SK-MEL-5 (cell line): ENCODE measurements at places on chromosomes 4 and X.

GRCh38 chr4:51906167-51906958 is 63.4 kb downstream of the DCUN1D4 start:
- no peak for DNase-seq

DNA sequence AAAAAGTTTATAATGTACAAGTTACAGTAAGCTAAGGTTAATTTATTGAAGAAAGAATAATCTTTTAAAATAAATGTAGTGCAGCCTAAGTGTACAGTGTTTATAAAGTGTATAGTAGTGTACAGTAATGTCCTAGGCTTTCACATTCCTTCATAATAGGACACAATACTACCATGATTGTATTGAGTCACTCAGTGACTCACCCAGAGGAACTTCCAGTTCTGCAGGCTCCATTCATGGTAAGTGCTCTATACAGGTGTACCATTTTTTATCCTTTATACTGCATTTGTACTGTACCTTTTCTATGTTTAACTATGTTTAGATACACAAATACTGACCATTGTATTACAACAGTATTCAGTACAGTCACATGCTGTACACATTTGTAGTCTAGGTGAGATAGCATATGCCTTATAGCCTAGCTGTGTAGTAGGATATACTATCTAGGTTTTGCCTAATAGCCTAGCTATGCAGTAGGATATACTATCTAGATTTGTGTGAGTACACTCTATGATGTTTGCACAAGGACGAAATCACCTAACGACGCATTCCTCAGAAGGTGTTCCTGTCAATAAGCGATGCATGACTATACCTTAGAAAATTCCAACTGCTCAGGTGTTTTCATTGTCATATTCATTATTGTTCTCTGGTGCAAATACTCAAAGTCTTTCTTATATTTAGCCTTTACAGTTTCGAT is 5.5 kb upstream of the TMEM255A start:
- no peak for DNase-seq

GRCh38 chrX:67520671-67521070 is 23.1 kb upstream of the AR start:
- no peak for DNase-seq

DNA sequence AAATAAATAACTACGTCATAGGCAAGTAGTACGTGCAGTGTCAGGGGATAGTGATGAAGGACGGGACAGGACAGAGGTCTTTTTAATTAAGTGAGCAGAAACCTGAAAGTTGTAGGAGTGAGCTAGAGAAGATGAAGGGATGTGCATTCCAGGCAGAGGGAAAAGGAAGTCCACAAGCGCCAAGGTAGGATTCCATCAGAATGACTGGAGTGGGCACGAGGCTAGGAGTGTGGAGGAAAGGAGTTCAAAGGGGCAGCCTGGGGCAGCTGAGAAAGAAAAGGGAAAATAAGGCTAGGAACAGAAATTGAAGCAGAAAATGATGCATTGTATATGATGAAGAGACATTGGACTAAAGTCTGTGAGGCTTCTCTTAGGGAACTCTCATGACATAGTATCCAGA is 192.2 kb upstream of the TLL1 start:
- DNase-seq: no peak

DNA sequence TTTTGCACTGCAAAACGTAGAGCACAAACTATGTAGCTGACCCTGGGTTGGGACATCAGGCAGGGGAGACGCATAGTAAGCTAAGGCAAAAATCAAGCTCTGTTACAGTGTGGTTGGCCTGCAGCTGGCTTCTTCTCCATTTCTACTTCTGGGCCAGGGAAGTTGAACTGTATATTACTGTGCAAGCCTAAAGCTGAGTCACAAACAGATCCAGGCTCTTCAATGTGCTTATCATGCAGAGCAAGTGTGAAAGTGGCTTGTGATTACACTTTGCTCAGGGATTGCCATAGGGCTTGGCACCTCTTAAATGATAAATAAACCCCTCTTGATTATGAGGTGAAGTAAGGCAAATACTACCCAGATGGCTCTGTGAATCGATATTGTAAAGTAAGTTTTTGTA is 40.5 kb downstream of the CLDN34 start:
- DNase-seq: no peak

- DNase-seq: no peak
Measured at GRCh38 chrX:104117759-104118158, 5.4 kb downstream of the ZCCHC18 start.

- DNase-seq: peak; percentile 25
Measured at GRCh38 chr4:10031668-10032590, 10.6 kb upstream of the SLC2A9 start.

DNA sequence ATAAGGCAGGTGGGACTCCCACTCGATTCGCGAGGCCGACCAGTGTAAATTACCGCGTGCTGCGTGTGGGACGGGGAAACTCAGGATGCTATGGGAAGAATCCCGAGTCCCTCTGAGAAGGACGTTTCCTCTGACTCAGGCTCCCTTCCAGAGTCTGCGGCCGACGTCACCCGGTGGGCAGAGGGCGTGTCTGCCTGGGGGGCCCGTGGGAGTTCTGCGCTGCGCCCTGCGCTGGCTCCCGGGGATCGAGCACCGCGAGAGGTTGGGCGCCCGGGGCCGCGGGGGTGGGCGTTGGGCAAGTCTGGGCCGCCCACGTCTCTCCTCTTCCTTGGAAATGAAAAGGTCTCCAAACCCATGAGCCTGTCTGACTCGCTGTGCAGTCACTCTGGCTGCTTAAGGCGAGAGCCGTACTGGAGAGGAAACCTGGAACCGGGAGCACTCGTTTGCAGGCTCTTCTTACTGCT is 568 bp downstream of the NIPAL1 start:
- DNase-seq: no peak

GRCh38 chr4:127370604-127371003 is 262.2 kb upstream of the INTU start:
- no peak for DNase-seq

DNA sequence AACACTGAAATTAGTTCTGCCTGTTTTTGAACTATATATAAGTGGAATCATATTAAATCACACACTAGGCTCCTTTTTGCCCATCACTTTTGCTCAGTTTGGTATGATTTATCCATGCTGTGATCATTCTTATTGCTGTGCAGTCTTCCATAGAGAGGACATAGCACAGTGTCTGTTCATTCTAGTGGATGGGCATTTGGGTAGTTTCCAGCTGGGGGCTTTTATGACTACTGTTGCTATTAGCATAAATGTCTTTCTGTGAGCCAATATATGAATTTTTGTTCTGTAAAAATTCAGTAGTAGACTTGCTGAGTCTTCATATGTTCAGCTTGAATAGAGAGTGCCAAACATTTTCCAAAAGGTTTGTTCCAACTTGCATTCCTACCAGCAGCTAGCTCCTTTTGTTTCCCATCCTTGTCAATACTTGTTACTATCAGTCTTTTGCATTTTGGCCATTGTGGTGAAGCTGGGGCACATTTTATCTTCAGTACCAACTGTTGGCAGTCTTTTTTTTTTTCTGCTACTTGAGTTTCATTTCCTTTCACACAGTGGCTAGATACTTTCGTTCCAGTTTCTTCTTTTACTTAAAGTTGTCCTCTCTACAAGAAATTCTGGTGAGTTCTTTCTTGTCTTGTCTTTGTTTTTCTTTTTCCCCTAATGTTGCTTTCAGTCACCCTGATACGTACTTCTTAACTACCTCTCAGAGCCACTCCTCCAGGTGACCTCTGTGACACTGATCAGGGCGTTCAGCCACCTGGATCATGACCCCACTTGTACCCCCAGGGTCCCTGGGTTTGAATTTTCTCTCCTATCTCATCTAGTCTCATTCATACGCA is 87.0 kb downstream of the ANXA3 start:
- DNase-seq: no peak

DNA sequence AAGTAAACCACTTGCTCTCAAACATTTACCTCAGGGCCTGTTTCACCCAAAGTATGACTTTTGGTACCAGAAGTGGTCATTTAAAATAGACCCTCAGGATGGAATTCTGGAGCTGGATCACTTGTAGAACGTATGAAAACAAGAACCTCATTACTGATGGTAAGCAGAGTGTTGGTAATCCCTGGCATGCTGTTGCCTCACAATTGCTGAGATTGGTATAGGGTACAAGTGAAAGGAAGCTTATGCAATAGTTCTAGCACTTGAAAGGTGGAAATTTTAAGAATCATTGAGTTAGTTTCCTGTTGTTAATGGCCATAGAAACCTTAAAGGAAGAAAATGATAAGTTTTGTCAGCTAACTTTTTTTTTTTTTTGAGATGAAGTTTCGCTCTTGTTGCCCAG is 22.3 kb upstream of the THOC2 start:
- DNase-seq: no peak

DNA sequence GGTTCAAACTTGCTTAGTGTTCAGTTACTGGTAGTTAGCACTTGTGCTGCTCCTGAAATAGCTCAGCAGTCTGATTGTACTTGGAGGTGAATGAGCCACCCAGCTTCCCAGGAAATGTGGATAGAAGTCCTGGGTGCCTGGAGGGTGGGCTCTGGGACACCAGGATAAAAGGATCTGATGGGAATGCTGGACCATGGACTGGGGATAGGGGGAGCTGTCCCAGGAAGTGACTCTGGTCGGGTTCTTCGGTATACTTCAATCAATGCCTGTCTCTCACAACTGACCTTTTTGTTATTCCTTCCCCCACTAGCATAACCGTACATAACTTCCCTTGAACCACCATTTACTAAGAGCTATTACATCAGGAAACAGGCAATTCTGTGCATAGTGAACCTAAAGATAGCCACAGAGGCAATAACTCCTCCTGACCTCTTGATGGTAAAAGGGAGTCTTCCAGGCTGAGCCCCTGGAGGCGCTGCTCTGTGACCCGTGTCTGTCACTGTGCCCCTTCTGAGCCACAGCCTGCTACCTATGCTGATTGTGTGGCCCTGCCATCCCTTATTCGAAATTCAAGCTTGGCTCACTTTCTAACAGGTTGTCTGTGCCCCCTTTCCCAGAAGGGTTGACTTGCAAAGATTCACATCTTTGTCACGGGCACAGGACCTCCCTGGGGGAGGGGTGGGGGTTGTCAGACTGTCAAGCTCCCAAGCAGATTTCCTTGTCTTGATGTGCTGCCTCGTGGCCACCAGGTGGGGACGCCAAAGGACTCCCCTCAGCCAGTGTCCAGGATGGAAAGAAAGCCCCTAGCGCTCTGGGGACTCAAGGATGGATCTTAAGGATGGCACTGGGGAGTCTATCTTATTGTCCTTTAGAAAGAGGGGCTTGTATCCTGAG is 24.5 kb upstream of the WDR1 start:
- DNase-seq: peak; percentile 21

DNA sequence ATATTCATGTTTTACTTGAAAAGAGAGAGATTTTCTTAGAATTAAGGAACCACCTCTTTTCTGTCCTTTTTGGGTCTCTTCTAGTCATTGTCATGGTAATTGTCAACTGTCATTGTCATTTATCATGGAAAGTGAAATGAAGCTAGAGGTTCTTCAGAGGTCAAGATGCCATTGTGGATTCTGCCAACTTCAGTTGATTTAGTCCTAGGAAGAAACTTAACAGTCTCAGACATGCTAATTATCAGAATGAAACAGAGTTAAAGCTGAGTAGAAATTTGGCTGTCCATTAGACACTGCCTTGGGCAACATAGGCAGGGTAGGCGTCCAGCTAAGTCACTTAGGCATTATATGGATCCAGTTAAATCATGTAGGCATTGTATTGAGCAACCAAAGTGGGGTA is 796.1 kb upstream of the ADGRL3 start:
- no peak for DNase-seq

- no peak for DNase-seq
Measured at GRCh38 chrX:56382278-56382677, 150.1 kb downstream of the KLF8 start.

- DNase-seq: no peak
Measured at GRCh38 chr4:88859191-88859812, 161.7 kb upstream of the NAP1L5 start.

- DNase-seq: no peak
Measured at GRCh38 chr4:163694385-163694784, 199.9 kb downstream of the TMA16 start.

GRCh38 chrX:44705817-44706551 is 137.8 kb upstream of the DUSP21 start:
- no peak for DNase-seq

DNA sequence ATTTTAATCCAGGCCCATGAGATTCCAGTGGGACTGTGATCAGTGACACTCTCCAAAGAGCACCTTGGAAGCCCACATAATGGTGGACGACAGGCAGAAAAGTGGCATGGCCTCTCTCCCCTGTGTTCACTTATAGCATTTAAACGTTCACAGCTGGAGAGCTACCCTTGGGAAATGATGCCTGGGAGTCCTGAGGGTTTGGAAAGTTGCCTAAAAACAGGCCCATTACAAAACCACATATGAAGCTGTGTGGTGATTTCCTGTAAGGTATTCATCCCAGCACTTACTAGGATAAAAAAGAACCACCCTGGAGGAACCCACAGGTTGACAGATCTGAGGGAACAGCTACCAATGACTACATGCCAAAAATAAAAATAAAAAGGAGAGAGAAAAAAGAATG is 193.2 kb downstream of the RASL11B start:
- peak; percentile 46 for DNase-seq

DNA sequence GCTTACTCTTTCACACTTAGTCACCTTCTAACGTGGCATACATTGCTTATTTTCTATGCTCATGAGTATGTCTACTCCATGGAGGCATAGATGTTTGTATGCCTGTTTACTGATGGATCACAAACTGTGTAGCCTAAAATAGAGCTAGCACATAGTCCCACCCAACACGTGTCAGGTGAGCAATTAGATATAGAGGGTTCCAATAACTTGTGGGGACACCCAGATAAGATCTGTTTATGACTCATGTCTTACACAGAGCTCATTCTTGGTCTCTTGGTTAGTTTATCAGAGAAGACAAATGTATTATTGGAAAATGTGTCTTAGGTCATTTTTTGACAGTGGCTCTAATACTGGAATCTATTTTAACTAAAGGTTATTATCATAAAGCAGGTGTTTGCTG is 6.8 kb downstream of the ZFP42 start:
- DNase-seq: no peak

DNA sequence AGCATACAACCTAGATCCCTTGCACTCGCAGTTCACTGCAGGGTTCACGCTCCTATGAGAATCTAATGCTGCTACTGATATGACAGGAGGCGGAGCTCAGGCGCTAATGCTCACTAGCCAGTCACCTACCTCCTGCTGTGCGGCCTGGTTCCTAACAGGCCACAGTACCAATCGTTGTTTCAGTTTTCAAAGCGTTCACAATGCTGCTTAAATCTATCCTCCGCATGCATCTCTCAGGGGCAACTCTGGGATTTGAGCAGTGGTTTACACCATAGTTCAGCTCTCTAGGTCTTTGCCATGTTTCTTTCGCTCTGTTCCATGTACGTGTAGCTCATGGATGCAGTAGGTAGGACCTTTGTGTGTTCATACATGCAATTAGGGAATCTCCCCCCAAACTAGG is 47.2 kb downstream of the CLOCK start:
- no peak for DNase-seq

- DNase-seq: no peak
Measured at GRCh38 chrX:15790769-15791290, 546 bp downstream of the ZRSR2 start.

DNA sequence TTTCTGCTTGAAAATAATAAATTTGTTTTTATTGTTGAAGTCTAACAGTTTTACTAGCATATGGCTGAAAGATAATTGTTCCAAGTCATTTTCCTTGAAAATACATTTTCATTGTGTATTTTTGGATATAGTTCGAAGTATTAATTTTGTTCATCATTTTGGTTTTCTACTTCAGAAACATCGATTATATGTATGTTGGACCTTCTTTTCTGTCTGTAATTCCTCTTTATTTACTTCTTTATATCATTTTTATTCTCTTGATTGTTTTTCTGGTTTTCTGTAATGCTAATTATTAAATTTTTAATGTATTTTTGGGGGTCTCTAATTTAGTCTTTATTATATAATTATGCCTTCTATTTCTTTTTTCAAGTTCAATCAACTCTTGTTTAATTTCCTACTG is 407.1 kb upstream of the FRG1 start:
- DNase-seq: no peak
